ENCODE measurements at places on chromosomes 7 and 10.

DNA sequence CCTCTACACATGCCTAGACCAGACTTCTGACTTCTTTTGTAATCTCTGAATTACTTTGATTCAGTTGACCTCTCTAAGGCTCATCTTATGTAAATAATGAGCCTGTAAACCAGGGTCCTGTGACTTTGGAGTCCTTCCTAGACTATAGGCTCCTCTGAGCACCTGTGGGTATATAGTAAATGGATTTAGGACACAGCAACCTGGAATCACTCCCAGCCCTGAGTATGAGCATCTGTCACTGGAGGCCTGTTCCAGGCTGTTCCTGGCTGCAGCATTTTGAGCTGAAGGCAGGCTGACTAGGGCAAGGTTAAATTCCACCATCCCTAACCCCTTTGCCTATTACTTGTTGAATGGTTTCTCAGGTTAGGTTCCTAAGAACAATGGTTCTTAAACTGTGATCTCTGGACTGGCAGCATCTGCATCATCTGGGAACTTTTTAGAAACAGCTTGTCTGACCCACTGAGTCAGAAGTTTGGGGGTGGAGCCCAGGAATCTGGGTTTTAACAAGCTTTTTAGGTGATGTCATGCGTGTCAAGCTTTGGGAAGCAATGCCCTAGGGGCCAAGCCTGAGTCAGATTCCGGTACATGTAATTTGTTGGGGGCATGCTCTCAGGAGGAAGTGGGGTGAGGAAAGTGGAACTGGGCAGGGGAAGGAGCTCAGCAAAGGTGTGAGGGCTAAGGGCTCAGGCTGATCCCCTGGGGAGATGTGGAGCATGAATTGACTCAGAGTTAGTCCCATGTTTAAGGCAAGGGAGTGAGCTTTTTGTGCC is 28.2 kb downstream of the MINDY4 start:
- DNase-seq, result peak; percentile 99

DNA sequence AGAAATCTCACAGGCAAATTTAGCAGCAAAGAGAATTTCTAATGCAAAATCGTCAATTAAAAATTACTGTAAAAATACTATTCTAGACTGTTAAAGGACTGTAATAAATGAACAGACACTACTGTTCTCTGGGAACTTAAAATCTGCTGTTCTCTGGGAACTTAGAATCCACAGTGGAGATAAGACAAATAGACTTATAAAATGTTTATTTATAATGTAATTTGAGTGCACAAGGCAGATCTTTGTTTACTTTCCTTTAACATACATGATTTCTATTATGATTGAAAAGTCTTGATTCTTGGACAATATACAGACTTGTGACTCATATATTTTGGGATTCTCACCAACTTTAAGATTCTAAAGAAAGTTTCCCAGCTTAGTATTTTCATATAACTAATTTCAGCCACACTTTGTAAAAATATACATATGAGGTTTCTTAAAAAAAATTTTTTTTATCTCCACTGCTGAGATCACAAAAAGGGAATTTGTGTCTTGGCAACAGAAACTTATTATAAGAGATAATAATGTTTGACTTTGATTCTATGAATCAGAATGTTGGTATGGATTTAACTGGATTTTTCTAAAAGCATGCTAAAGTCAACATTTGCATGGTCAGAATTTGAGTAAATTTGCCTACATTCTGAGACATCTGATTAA is 166.3 kb upstream of the RHOBTB1 start:
- DNase-seq, result peak; percentile 3

DNA sequence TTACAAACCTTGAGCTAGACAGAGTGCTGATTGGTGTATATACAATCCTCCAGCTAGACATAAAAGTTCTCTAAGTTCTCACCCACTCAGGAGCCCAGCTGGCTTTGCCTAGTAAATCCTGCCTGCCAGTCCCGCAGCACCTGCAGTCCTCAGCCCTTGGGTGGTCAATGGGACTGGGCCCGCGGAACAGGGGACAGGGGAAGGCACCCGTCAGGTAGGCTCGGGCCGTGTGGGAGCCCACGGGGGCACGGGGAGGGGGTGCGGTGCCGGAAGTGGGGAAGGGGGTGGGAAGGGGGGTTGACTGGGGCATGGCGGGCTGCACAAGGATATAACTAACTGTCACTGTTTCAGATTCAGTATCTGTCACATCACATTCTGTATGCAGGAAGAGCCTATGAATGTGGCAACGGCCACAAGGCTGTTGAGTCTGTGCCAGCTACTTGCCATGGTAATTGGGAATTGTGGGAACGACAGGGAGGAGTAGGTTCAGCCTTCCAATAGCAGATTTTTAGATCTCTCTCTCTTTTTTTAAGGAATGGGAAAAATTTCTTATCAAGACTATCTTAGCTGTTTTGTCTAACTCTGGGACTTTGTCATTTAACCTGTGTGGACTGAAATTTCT is 205.1 kb upstream of the PLPP4 start:
- DNase-seq, result no peak

- no peak for DNase-seq
These were observed 295.2 kb upstream of the MGMT start for GRCh38 chr10:129171812-129172211.

DNA sequence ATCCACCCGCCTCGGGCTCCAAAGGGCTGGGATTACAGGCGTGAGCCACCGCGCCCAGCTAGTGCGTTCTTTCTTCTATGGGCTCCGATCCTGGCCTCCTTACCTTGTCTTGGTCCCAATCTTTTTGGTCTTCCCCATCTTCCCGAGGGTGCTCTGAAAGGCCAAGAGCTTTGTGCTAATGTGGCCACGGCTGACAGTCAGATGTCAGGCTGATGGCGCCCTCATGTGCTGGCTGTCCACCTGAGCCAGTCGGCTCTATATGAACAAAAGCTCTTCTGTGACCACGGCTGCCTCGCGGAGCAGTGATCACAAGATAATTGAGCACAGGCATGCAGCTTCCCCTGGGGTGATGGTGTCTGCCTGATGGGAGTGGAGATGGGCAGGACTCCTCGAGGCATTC is 11.0 kb upstream of the AHCYL2 start:
- DNase-seq, result no peak

DNA sequence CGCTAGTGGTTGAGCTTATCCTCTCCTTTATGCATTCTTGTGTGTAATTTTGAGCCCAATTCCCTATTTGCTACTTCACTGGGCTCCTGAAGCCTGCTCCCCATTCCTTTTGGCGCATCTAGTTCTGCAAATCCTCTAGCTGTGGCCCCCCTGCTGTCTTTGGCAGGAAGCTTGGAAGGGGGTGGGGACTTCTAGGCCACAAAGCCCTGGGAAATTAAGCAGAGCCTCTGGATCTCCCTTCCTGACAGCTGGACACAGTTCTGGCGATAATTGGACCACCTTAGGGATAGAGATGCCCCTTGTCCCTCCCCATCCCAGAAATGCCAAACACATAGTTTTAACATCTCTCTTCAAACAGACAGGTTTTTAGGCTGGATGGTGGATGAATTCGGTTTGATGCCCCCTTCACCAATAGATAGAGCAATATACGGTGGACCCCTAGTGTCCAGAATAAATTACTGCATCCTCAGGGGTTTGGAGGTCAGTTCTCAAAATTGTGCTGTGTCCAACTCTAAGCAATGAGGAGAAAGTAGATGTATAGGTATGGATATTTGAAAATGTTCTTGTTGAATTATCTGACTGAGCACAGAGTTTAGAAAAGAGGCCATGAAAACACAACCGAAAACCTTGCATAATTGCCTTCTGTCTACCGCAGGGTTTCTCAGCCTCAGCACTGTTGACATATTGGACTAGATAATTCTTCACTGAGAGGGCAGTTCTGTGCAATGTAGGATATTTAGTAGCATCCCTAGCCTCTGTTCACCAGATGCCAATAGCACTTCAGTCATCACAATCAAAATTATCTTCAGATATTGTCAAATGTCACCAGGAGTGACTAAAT is 75.5 kb downstream of the PAPSS2 start:
- DNase-seq, result peak; percentile 62

- no peak for DNase-seq
These were observed 190.5 kb upstream of the C7orf33 start for GRCh38 chr7:148400101-148400500.

GRCh38 chr10:76201962-76202361 is 770.5 kb downstream of the LRMDA start:
- no peak for DNase-seq

GRCh38 chr7:122260336-122260735 is 44.2 kb downstream of the FEZF1 start:
- no peak for DNase-seq

DNA sequence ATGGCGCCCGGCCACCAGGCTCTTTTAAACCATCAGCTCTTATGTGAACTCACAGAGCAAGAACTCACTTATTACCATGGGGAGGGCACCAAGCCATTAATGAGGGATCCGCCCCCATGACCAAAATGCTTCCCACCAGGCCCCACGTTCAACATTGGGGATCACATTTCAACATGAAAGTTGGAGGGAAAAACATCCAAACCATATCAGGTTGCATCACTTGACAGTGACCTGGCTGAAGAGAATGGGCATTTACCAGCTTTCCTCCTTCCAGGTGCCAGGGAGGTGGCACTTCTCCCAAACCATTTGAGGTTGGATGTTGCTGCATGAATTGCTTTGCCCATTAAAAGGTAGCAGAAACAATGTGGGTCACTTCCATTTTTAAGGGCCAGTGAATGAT is 115.6 kb upstream of the TNS3 start:
- DNase-seq, result no peak

- no peak for DNase-seq
These were observed 160.6 kb downstream of the MLLT10 start for GRCh38 chr10:21694631-21695030.

Measured in GM23248 (cell line).